ENCODE measurements at places on chromosomes 13 and 19. TPM values are rescaled to one million over a fixed set of nuclear protein-coding genes. Genes with fewer than 3 reads are reported as not detected.
A peak's percentile ranks its signal among the peaks of the same experiment; 100 is the strongest.

The NKG7 gene
- total RNA-seq, result 379 TPM

GRCh38 chr19:10863107-10863717 lies 8.1 kb upstream of the CARM1 start:
- no peak for DNase-seq

DNA sequence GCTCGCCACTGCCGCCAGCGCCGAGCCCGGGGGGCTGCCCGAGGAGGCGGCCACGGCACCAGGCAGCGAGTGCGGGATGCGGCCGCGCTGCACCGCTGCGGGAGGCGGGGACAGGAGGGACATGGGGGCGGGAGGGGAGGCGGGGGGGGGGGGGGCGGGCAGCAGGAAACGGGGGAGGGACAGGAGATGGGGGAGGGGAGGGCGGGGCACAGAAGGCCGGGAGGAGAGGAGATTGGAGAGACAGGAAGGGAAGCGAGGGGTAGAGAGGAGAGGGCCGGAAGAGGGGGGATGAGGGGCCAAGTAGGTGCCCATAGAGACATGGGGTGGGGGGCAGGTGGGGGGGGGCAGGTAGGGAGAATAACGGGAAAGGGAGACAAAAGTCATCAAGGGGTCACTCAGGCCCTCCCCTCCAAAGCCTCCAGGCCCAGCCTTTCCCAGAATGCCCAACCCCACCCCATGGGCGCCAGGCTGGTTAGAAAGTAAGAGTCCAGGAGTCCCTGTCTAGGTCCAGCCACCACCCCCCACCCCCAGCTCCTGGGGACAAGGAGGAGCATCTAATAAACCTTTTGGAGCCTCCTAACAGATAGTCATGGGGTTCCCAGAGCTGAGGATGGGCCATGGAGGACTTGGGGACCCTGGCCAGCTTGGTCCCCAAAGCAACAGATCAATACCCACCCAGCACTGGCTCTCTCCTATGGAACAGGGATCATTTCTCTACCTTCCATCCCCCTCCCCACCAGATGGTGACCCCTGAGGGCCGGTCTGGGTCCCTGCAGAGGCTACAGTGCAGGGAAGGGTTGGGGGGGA lies 9.5 kb downstream of the NR2F6 start:
- DNase-seq, result no peak

- peak; percentile 87 for DNase-seq
Measured at GRCh38 chr13:84137292-84137691, 255.0 kb upstream of the SLITRK1 start.

DNA sequence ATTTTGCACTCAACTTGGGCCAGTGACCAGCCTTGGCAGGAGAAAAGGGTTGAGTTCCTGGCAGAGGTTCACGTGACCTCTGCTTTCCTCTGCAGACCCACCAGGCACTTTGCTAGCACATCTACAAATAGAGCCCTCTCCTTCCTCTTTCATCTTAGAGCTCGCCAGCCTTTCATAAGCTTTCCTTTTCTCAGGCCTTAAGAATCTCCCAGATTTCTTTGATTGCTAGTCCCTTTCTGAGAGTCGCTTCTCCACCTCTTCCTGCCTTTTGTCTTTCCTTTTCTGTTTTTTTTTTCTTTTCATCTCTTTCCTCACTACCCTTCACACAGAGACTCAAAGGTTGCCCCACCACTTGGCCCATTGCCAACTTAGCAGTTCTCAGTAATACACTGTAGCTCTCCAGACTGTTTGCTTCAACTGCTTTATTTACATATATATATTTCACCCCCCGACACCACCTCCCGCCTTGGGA lies 375.7 kb upstream of the SPRY2 start:
- no peak for DNase-seq

- DNase-seq, result no peak
Measured at GRCh38 chr19:1455002-1455335, 5.0 kb downstream of the APC2 start.

GRCh38 chr19:30598688-30599087 lies 226.5 kb downstream of the ZNF536 start:
- DNase-seq, result no peak
